Ovary (tissue), 10 donors: ENCODE measurements at places on chromosomes 5 and 9. TPM values are rescaled to one million over a fixed set of nuclear protein-coding genes. Genes with fewer than 3 reads are reported as not detected.

The ARID3C gene
- total RNA-seq = not detected

The PCDHB9 gene
- 5.4 TPM for total RNA-seq

The ASS1 gene
- total RNA-seq = 63.4 TPM

The DPYSL3 gene
- 182 TPM for total RNA-seq

GRCh38 chr9:130919559-130920145 lies 19.4 kb downstream of the FIBCD1 start:
- peaks cover 8% of the 10 kb centered on the region for H3K4me1 ChIP-seq
- H3K36me3 ChIP-seq = no peaks in the 10 kb centered on the region
- no peak overlapping the region for H3K27ac ChIP-seq
- no peak for DNase-seq
- H3K4me3 ChIP-seq = no peak overlapping the region

DNA sequence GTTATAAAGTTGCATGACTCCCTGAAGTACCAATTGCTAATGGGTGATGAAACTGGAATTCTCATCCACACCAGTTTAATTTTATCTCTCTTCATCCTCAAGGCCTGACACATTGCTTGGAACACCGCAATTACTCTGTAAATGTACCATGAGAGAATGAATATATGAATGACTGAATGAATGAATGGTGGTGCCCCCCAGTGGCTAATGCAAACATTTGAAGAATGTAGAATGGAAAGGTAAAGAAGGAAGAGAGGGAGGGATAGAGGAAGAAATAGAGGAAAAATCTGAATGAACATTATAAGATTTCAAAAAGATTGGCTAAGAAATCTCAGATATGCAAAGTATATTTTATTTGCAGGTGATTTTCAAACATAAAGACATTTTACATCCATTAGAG lies 13.1 kb downstream of the PAPPA start:
- no peak for DNase-seq
- H3K27me3 ChIP-seq = no peaks in the 10 kb centered on the region
- no peaks in the 10 kb centered on the region for H3K36me3 ChIP-seq
- no peaks in the 10 kb centered on the region for H3K4me1 ChIP-seq
- H3K27ac ChIP-seq = no peak overlapping the region

DNA sequence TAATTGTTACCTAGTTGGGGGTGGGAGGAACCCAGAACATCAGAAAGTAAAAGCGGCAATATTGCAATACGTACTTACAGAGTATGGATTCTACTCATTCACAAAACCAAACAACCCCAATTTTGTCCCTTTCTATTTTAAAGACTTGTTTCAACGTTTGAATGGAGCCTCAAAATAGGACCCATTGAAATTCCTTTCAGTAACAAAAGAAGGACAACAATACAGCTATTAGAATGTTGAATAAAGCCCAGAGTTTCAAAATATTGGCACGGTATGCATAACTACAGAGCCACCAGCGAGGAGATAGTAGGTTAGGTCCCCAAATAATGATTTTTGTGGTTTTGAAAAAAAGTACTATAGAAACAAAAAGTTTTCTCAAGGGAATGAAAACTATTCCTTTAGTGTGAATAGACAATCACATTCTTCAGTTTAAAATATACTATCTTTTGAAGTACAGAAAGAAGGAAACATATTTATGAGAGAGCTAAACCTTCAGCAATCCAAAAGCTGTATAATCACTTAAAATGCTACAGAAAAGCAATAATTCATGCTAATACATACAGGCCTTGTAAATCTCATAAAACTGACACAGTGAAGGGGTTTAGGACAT lies 235.5 kb downstream of the RFX3 start:
- no peak overlapping the region for H3K4me3 ChIP-seq
- no peaks in the 10 kb centered on the region for H3K27me3 ChIP-seq
- no peaks in the 10 kb centered on the region for H3K4me1 ChIP-seq
- no peaks in the 10 kb centered on the region for H3K36me3 ChIP-seq

DNA sequence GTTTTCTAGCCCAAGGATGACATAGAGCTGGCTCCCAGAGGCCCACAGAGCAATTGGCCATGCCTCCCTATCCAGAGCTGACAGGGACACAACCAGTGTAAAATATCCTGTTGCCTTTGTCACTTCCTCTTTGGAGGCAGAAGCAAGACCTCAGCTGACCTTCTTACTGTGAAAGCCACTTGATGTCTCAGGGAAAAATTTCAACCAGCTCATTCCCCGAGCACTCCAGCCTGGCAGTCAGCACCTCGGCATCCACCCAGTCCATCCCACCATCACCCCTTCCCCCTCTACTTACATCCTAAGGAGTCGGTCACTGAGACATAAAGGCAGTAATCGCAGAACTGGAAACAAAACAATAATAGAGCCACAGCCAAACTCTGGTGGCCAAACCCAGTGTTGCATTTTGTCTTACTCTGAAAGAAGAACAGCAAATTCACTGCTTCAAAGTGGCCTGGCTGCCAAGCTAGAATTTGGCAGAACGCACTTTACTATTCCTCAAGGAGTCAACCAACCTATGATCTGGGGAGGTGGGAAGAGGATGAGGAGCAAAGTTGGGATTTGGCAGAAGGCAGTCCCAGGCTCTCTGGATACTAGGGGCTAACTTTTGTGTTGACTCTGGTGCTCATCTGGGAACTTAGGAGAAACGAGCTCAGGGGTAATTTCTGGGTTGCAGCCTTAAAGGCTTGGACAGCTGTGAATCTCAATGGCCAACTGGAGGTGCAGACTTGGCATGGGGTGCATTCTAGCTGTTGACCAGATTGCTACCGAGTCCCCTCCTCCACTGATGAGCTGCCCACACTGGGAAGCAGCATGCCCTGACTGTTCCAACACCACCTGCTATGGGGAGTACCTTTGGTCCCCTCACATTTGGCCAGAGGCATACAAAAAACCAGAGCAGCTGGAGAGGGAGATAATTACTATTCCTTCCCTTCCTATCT lies 13.6 kb downstream of the NIPAL4 start:
- H3K4me3 ChIP-seq = no peak overlapping the region
- H3K36me3 ChIP-seq = no peaks in the 10 kb centered on the region
- no peaks in the 10 kb centered on the region for H3K27me3 ChIP-seq
- no peak for DNase-seq
- no peak overlapping the region for H3K27ac ChIP-seq
- H3K4me1 ChIP-seq = no peaks in the 10 kb centered on the region

GRCh38 chr5:93454896-93455295 lies 126.1 kb downstream of the NR2F1-AS1 start:
- H3K4me1 ChIP-seq = no peaks in the 10 kb centered on the region
- H3K27me3 ChIP-seq = no peaks in the 10 kb centered on the region
- H3K4me3 ChIP-seq = no peak overlapping the region
- no peaks in the 10 kb centered on the region for H3K36me3 ChIP-seq
- H3K27ac ChIP-seq = no peak overlapping the region
